Smooth muscle cell of trachea (primary cell): ENCODE measurements at places on chromosomes 6 and 20. TPM values are rescaled to one million over a fixed set of nuclear protein-coding genes. Genes with fewer than 3 reads are reported as not detected.

AKIRIN2 gene
- total RNA-seq: 19.1 and 30.9 TPM in 2 replicates

ENPP3 gene
- total RNA-seq: 0.15 and 0.33 TPM in 2 replicates

ARFGEF3 gene
- total RNA-seq: 0.17 and 0.44 TPM in 2 replicates

PPP1R3G gene
- 3.3 and 6.8 TPM in 2 replicates for total RNA-seq

RIPPLY2 gene
- total RNA-seq: 0.29 and 0.66 TPM in 2 replicates
